WTC11 (cell line): ENCODE measurements at places on chromosomes 11 and 22. TPM values are rescaled to one million over a fixed set of nuclear protein-coding genes. Genes with fewer than 3 reads are reported as not detected.

Gene TTC9C
- total RNA-seq, result 39.7 to 48.7 TPM (median 39.8 TPM) in 3 replicates

Gene MCAT
- total RNA-seq, result 16.2 to 18.5 TPM (median 16.6 TPM) in 3 replicates

Gene PACSIN2
- total RNA-seq, result 64.1 to 70.5 TPM (median 69.0 TPM) in 3 replicates

Gene FDXACB1
- 1.9 to 2.5 TPM (median 2.2 TPM) in 3 replicates for total RNA-seq

Gene KRTAP5-2
- not detected in 3 replicates for total RNA-seq

Gene FOXRED2
- total RNA-seq, result 20.1 to 35.5 TPM (median 31.7 TPM) in 3 replicates

Gene BTBD18
- 0.09 to 0.14 TPM in 2 of 3 replicates, not detected in the other for total RNA-seq

Gene IGLL5
- total RNA-seq, result not detected in 3 replicates

Gene TMEM151A
- total RNA-seq, result 2.2 to 2.3 TPM (median 2.3 TPM) in 3 replicates

Gene MYH9
- total RNA-seq, result 272 to 288 TPM (median 277 TPM) in 3 replicates

Gene P2RX3
- total RNA-seq, result 0.26 to 1.1 TPM (median 0.66 TPM) in 3 replicates

Gene MEI1
- total RNA-seq, result 0.16 to 1.1 TPM (median 0.35 TPM) in 3 replicates

Gene PGGHG
- total RNA-seq, result 74.9 to 111 TPM (median 106 TPM) in 3 replicates

Gene CD3E
- 0.85 to 1.0 TPM (median 0.87 TPM) in 3 replicates for total RNA-seq

Gene NCF4
- not detected in 3 replicates for total RNA-seq

Gene MPPED2
- total RNA-seq, result 2.4 to 4.0 TPM (median 2.6 TPM) in 3 replicates

Gene LARGE2
- 124 to 132 TPM (median 126 TPM) in 3 replicates for total RNA-seq
